NCI-H748 treated with DMSO at 0.1 percent for 48 hours (cell line): ENCODE measurements at places on chromosomes 6 and 20.

DNA sequence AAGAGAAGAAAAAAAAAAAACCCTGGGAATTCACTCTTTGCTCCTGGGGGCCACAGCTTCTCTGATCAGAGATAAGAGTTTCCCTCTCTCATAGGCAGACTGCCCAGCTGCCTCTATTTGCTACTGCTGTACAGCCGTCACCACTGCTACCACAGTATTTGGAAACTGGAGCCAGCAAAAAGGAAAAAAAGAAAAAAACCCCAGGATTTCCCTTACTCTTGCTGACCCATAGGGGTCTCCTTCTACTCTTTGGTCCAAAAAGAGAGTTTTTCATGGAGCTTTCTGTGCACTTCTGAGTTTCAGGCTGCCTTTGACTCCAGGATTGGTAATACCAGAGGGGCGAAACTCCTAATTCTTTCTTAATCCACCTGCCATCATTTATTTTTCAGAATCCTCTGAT, 89.7 kb downstream of the MDGA1 start:
- DNase-seq: no peak

GRCh38 chr20:14919501-14920081, 582.2 kb upstream of the FLRT3 start:
- peak; percentile 87 for DNase-seq

- DNase-seq: no peak
These were observed 31.2 kb downstream of the CHMP4B start for GRCh38 chr20:33842346-33842745.

DNA sequence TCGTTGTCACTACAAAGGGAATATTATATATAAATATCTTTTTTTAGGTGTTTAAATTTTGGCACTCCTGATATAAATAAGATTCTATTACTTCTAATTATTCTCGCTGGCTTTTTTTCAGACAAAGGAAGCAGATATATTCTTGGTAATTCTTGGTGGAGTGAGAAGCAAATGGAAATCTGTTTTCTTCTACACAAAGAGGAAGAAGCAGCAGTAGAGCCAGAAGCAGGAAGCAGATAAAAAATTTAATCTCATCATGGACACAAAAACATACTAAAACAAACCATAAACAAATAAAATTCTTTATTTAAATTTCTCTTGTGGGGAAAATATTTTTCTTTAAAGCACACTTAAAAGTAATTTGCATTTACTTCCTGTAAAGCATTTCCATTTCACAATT, 3.7 kb upstream of the KIAA0319 start:
- DNase-seq: no peak

DNA sequence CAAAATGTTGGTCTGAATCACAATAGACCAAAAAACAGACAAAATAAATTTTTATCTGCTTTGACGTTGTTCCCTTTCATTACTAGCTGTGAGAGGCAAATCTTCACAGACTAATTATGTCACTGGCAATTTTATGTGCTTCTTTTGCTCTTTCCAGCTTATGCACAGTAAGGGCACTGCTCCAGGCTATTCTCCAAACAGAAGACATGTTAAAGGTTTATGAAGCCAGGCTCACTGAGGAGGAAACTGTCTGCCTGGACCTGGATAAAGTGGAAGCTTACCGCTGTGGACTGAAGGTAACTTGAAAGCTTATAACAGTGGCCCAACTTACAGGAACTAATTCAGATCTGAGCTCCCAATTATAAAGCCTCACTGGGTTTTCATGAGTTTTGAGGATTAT, 15.5 kb upstream of the SNRNP48 start:
- DNase-seq: no peak

GRCh38 chr6:24493945-24494820, 586 bp upstream of the ALDH5A1 start:
- DNase-seq: no peak

- peak; percentile 31 for DNase-seq
These were observed 76.4 kb upstream of the HS3ST5 start for GRCh38 chr6:114419175-114419574.

- no peak for DNase-seq
These were observed 14.6 kb downstream of the TJAP1 start for GRCh38 chr6:43491750-43492661.

DNA sequence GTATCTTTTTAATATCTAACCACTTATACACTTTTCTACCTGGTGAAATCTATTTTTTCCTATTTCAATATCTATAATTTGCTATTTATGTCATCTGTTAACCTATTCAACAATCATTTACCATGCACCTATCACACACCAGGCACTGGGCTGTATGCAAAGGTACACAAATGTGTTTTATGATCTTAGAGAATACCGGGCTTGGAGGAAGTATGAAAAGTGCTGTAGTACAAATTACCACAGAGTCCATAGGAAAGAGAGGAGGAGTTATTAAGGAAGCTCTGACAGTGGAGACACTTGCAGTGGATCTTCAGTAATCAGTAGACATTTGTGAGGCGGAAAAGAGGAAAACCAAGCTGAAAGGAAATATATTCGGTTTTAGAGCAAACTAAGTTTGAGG, 96.0 kb downstream of the HIVEP2 start:
- DNase-seq: no peak

DNA sequence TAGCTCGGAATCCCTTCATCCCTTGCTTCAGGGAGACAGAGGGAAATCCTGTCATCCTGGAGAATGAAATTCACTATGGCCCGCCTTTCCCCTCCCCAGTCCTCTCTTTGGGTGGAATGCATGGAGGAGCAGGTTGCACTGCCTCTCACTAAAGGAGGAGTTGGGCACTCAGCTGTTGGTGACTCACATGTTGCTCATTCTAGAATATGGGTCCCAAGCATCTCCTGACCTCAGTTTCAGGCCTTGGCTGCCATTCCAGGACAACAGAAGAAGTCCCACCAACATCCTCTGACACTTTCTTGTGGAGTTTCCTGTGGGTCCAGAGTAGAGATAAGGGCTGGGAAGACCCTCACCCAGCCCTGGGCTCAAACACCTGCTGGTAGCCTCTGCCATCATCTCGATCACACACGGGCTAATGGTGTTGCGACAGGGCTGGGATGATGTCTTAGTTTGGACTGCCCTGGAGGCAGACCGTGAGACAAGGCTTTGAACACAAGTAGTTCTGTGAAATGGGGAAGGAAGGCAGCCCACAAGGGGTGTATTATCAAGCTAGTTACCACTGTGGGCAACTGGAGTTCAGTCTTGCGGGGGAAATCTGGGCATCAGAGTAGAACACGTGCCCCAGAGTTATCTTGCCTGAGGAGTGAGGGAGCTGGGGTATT, 52.4 kb upstream of the RNF24 start:
- DNase-seq: no peak

DNA sequence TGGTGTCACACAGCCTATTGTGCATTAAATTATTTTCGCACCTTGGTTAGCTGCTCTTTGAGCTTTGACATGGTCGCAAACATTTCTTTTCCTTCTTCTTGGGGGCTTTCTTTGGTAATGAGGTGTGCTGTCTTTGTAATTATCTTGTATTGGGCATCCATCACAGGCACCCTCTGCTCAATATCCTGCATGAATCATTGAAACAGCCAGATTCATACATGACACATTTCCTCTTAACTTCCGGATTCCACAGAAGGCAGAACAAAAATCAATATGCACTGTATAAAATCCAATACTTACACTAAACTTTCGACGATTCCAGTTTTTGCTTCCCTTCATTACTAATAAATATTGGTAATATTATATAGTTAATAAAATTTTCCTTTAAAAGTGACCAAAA, 175.6 kb downstream of the SYNE1 start:
- DNase-seq: no peak

DNA sequence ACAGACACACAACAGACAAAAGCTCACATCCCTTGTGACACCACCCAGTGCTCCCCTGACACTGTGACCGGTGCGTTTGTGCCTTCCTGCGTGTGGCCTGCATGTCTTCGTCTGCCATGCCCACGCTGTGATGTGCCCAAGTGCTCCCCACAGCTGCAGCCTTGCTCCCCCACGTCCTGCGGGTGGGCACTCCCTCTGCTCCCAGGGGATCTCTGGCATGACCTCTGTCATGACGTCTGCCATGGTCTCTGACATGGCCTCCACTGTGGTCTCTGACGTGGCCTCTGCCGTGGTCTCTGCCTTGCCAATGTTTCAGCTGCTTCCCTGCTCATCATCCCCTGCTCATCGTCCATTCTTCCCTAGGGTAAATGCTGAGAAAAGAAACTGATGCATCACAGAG, 200.9 kb downstream of the DLL1 start:
- no peak for DNase-seq

- no peak for DNase-seq
These were observed 72.7 kb downstream of the FAXC start for GRCh38 chr6:99276747-99277146.

DNA sequence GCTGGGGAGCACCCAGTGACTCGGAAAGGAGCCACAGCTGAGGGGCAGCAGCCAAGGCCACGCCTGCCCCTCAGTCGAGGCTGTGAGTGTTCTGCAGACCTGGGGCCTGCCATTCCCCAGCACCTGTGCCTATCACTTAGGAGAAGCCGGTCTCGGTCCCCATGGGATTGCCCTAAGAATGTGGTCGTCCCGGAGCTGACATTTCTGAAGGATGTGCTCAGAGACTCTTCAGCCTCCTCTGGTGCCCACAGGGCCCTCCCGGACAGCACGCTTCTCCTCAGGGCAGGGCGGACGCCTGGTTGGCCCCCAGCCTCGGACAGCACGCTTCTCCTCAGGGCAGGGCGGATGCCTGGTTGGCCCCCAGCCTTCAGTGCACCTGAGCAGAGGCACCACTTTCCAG, 223.9 kb downstream of the ERMARD start:
- DNase-seq: no peak

- no peak for DNase-seq
These were observed 236.8 kb downstream of the PACRG start for GRCh38 chr6:162964488-162965140.

GRCh38 chr6:126041516-126041915, 55.2 kb downstream of the TRMT11 start:
- DNase-seq: no peak

DNA sequence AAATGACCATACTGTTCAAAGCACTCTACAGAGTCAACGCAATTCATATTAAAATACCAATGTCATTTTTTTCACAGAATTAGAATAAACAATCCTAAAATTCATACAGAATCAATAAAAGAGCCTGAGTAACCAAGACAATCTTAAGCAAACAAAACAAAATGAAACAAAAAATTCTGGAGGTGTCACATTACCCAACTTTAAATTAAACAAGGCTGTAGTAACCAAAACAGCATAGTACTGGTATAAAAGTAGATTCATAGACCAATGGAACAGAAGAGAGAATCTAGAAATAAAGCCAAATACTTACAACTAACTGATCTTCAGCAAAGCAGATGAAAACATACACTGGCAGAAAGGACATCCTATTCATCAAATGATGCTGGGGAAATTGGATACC, 346.9 kb upstream of the JAG1 start:
- DNase-seq: no peak

- DNase-seq: no peak
These were observed 9.7 kb downstream of the COL12A1 start for GRCh38 chr6:75196081-75196687.

- DNase-seq: no peak
These were observed 17.1 kb upstream of the KLHL31 start for GRCh38 chr6:53682632-53683031.

GRCh38 chr20:23152308-23152892, 66.3 kb upstream of the CD93 start:
- DNase-seq: no peak

DNA sequence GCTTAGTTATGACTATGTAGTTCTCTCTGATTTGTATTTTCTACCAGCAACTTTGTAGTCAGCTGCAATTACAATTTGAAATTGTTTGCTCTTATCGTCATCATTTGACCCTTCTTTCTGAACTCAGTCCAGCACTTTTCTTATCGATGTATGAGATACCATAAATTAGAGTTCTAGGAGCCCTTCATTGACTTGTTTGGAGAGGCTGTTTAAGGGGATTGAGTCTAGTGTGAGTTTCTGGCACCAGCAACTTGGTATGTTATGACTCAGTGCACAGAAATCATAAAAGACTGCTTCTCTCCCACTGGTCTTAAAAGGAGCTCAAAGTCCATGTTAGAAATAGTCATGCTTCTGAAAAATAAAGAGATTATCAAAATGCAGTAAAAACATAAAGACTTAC, 190.3 kb downstream of the TENT5A start:
- peak; percentile 39 for DNase-seq

- DNase-seq: no peak
These were observed 134.7 kb upstream of the RSPO3 start for GRCh38 chr6:126983779-126984178.
